ENCODE measurements at places on chromosomes 12 and 14. TPM values are rescaled to one million over a fixed set of nuclear protein-coding genes. Genes with fewer than 3 reads are reported as not detected.

AKAP3 gene
- total RNA-seq, result 5.2 TPM

COCH gene
- 0.39 TPM for total RNA-seq

SERPINA5 gene
- total RNA-seq, result 0.91 TPM

LRRC10 gene
- total RNA-seq, result not detected

OSBPL8 gene
- total RNA-seq, result 46.4 TPM

SLC16A7 gene
- total RNA-seq, result 31.9 TPM

ADAMTS20 gene
- total RNA-seq, result 0.24 TPM

All from epithelial cell of alveolus of lung (primary cell).